Stimulated activated CD4-positive, alpha-beta T cell treated with anti-CD3 and anti-CD28 coated beads, TNF-alpha, amount 100 ng/mL, for 24 hours (primary cell): ENCODE measurements at places on chromosomes 16 and 17.

DNA sequence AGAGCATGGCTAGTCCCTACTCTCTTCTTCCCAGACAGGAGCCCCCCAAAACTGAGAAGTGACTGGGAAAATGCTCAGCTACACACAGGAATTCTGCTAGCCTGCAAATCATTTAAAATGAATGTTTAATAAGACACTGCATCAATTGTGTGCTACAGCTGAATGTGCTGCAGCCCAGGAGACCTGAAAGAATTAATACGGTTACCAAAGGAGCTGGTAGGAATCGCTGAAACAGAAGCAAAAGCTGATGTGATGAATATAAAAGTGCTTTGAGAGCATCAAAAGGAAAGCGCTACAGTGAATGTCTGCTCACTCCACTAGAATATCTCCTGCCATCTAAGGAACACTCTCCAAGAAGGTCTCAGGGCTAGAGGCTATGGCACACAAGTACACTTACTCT, 3.7 kb downstream of the GRIN2A start:
- no peak for DNase-seq

- DNase-seq: no peak
These were observed 152.3 kb downstream of the RPTOR start for GRCh38 chr17:80696964-80697363.

DNA sequence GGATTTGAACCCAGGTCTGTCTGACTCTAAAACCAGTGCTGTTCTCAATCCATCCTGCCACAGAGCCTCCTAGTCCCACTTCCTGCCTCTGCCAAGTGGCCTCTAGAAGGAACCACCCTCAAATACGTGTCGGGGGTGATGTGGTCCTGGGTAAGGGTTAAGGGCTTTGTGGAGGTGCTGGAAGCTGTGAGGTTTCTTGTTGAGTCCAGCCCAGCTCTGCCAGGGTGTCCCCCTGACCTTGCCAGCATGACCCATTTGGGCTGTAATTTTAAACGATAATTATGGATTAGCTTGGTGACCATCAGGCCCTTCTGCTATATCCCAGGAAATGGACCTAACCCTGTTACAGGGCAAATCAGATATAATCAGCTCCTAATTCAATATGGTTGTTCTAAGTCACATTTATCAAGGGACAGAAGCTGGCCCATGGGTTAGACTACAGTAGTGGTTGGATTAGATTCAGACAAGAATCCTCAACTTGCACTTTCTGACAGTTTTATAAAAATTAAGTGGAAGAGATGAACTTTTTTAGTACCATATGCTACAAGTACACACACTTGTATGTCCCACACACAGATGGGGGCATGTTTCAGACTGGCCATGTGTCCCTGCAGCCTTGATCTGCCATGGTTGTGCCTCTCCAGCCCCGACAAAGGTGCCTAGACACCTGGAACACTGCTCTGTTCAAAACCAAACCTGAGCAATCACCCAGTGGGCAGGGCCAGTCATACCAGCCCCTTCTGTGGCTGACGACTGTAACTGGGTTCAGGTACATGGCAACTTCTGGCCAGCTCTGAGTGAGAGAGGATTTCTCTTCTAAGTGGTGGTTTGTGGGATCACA, 48.0 kb downstream of the SMPD3 start:
- DNase-seq: no peak

DNA sequence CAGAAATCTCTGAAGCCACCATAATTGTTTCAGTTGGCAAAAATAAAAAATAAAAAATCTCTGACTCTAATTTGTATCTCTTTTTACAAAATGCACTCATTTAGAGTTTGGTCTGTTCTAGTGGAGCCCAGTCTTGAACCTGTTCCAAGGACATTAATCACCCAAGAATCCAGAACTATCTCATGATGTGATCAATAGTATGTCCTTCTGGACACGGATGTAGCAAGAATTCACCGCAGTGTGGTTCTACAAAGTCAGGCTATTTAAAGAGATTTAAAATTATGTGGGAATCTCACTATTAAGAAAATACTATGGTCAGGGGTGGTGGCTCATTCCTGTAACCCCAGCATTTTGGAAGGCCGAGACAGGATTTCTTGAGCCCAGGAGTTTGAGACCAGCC, 21.8 kb upstream of the ANKFN1 start:
- no peak for DNase-seq

DNA sequence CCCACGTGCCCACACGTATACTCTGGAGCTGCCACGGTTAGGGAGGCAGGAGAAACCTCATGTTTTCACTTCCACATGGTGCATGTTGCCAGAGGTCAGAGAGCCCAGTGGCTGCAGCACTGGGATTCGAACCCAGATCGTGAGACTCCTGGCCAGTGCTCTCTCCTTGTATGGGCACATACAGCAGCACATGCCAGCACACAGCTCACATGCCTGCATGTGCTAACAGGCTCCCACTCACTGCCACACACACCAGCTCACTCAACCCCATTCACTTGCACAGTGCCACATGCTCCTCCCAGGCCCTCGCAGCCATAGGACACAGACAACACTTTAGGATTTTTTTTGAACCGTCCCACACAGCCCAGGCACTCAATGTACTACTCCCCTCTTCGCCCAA, 49.5 kb upstream of the MRPS23 start:
- no peak for DNase-seq

DNA sequence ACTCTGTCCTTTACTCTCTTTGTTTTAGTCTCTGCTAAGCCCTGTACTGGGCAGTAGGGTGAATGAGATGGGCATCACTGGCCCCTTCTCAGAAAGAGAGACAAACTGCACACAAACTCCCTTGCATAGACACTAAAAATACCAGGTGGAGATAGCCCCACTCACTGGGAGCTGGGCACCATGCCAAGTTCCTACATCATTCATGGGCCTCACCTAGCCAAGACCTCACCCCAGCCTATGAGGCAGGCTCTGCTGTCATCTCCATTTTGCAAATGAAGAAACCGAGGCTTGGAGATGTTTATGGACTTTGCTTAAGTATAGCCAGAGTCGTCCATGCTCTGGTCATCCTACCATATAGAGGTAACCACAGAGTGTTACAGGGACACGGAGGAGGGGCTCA, 499.8 kb upstream of the CDH11 start:
- DNase-seq: no peak

- no peak for DNase-seq
These were observed 14.7 kb downstream of the CA7 start for GRCh38 chr16:66858740-66859396.

- DNase-seq: no peak
These were observed 13.3 kb downstream of the LRRC75A start for GRCh38 chr17:16478649-16479048.

- no peak for DNase-seq
These were observed 3.2 kb downstream of the TERB1 start for GRCh38 chr16:66798161-66798560.

DNA sequence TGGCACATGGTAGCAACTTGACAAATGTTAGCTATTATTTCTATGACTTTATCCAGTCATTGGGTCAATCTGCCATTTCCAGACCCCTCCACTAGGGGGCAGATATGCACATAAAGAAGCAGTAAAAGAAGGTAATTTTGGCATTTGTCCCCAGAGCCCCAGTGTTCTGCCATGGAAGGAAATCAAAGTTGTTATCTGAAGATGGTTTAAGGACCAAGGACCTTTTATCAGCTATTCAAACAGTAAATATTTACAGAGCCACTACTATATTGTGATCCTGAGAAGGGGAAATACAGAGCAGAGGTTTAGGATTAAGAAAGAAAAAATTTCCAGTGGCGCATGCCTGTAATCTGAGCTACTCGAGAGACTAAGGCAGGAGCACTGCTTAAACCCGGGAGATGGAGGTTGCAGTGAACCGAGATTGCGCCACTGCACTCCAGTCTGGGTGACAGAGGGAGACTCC, 20.0 kb downstream of the TRAF4 start:
- peak; percentile 49 for DNase-seq

- DNase-seq: no peak
These were observed 44.1 kb upstream of the ADORA2B start for GRCh38 chr17:15900871-15901270.

DNA sequence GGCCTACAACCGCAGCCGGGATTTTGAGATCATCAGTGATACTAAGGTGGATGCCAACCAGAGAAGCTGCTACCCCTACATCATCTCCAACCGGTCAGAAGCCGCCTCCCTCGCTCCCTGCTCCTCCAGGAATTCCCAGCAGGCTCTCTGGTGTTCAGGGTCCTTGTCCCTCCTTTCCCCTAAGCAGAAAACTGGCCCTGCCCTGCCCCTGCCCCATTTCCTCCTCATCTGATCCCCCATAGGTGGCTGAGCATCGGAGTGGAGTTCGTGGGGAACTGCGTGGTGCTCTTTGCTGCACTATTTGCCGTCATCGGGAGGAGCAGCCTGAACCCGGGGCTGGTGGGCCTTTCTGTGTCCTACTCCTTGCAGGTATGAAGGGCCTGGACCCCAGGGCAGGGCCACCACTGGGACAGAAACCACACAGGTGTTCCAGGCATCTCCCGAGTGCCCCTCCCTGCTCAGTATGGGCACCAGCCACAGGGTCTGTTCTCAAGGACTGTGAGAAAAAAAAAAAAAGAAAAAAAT, 29.8 kb downstream of the ANKRD40 start:
- no peak for DNase-seq

DNA sequence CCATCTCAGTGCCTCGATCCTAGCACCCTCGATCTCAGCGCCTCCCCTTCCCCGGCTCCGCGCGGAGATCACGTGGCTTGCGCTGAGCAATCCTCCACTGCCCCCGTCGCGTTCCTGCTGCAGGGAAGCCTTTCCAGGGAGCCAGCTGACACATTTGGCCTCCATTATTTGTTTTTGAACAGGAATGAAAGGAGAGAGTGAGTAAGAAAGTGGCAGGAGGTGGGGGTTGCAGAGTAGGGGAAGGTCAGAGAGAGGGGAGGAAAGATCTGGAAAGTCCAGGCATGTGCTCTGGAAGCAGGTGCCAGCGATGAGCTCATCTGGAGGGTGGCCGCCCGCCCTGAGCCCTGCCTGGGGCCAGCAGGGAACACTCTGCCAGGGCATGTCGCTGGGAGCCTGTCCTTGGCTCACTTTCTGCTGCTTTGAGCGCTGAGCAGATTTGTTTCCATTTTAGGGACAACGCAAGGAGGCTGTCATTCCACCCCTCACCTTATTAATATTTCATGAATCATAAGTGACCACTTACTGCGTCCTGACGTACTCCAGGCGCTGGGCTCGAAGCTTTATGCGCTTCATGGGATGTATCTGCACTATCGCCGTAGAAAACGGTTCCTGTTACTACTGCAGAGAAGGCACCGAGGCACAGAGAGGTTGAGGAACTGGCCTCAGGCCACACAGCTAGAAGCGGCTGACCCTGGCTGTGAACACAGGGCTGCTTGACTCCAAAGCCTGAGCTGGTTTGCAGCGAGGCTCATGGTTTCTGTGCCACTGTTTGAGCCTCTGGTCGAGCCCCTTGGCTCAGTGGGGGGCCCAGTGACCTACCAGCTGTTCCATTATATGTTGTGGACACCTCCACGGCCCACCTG, 283.1 kb downstream of the SEC14L1 start:
- DNase-seq: no peak

GRCh38 chr16:56558024-56558747, 6.7 kb upstream of the MT4 start:
- DNase-seq: no peak

- no peak for DNase-seq
These were observed 3.9 kb downstream of the ANKRD13B start for GRCh38 chr17:29596811-29597210.

DNA sequence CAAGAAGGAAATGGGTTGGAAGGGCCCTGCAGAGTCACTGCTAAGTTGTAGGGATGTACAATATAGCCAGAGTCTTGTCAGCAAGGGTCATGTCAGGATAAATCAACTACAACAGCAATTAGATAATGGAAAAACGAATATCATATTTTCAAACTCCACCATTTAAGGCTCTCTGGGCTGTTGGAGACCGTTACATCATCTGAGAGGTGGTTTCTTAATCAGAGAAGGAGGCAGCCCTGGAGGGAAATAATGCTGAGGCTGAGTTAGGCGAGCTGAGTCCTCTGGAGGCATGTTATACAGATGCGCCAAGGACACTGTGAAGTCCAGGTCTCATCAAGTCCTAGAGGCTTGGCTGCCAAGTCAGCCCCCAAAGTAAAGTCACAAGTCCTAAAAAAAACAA, 30.3 kb downstream of the LYRM9 start:
- DNase-seq: no peak

DNA sequence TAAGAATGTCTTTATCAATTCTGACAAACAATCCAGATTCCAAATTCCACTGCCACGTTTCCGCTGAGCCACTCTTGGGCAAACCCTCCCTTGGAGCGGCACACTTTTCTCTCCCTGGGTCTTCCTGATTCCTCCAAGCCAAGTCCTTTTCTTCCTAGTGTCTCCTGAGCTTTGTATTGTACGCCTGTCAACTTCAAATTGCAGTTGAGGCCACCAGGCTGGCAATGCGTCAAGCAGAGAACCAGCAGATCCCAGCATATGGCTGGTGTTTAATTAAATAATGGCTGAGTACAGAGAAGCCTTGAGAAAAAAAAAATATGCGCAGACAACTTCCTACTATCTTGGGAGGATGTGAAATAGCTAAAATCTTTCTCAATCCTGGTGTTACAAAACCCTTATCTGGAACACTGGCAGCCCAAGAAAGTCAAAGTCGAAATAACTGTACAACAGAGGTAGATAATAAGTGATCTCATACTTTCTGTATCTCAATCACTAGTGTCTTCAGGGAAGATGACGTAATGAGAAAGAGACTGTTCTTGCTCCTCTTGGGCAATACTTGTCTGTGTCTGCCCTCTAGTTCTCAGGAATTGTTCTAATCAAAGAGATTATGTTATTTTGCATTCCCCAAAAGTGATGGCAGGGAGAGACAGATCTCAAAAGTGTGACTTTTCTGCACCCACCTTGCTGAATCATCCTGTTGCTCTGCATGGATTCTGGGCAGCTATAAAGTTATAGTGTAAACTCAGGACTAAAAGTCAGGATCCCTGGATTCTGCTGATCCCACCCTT, 15.0 kb downstream of the SMIM36 start:
- no peak for DNase-seq

- no peak for DNase-seq
These were observed 868 bp downstream of the MED13 start for GRCh38 chr17:62064029-62064790.
